ENCODE measurements at places on chromosomes 5 and 9. TPM values are rescaled to one million over a fixed set of nuclear protein-coding genes. Genes with fewer than 3 reads are reported as not detected.
A peak's percentile ranks its signal among the peaks of the same experiment; 100 is the strongest.

The RASGEF1C gene
- 0.83 TPM for total RNA-seq

The IL13 gene
- total RNA-seq, result not detected

The FBXO10 gene
- total RNA-seq, result 13.7 TPM

The OLFML2A gene
- total RNA-seq, result 9.3 TPM

The CAPSL gene
- total RNA-seq, result not detected

- no peak overlapping the region for H3K4me3 ChIP-seq
- no peaks in the 10 kb centered on the region for H3K27me3 ChIP-seq
- DNase-seq, result no peak
- no peaks in the 10 kb centered on the region for H3K36me3 ChIP-seq
- no peak overlapping the region for H3K27ac ChIP-seq
Observed at GRCh38 chr5:172830876-172831662, 3.0 kb upstream of the ERGIC1 start.

- peaks cover 6% of the 10 kb centered on the region for H3K4me1 ChIP-seq
- no peaks in the 10 kb centered on the region for H3K27me3 ChIP-seq
- H3K4me3 ChIP-seq, result no peak overlapping the region
- H3K36me3 ChIP-seq, result no peaks in the 10 kb centered on the region
- DNase-seq, result no peak
Observed at GRCh38 chr9:117734523-117735314, 30.5 kb downstream of the TLR4 start.

DNA sequence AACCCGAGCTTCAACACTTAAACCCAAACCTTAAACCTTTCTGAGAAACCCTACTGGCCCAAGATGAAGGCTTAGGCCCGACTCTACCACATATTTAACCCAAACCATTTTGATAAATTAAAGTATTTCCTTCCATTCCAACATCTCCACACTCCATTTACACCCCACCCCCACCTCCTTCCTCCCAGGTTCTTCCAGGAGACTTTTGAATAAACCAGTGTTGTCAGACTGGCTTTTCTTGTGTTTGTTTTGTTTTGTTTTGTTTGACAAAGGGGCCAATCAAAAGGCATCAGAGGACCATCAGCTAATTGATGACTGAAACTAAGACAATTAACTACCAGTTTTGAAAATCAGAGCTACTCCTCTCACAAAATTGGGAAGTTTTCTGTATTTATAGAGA is 4.6 kb upstream of the ZNF608 start:
- no peaks in the 10 kb centered on the region for H3K4me1 ChIP-seq
- H3K27me3 ChIP-seq, result no peaks in the 10 kb centered on the region
- no peak overlapping the region for H3K4me3 ChIP-seq
- no peak overlapping the region for H3K27ac ChIP-seq
- DNase-seq, result no peak
- no peaks in the 10 kb centered on the region for H3K36me3 ChIP-seq

- H3K4me1 ChIP-seq, result peaks cover 22% of the 10 kb centered on the region
- no peak for DNase-seq
- no peaks in the 10 kb centered on the region for H3K27me3 ChIP-seq
- H3K4me3 ChIP-seq, result no peak overlapping the region
- peak overlapping the region; percentile 78 for H3K27ac ChIP-seq
- peaks cover 4% of the 10 kb centered on the region for H3K36me3 ChIP-seq
Observed at GRCh38 chr9:95055851-95056551, 261.5 kb downstream of the FANCC start.

- H3K4me3 ChIP-seq, result no peak overlapping the region
- H3K27ac ChIP-seq, result no peak overlapping the region
- H3K36me3 ChIP-seq, result no peaks in the 10 kb centered on the region
- no peak for DNase-seq
- no peaks in the 10 kb centered on the region for H3K27me3 ChIP-seq
- H3K4me1 ChIP-seq, result no peaks in the 10 kb centered on the region
Observed at GRCh38 chr9:106487266-106487665, 375.7 kb upstream of the ZNF462 start.

DNA sequence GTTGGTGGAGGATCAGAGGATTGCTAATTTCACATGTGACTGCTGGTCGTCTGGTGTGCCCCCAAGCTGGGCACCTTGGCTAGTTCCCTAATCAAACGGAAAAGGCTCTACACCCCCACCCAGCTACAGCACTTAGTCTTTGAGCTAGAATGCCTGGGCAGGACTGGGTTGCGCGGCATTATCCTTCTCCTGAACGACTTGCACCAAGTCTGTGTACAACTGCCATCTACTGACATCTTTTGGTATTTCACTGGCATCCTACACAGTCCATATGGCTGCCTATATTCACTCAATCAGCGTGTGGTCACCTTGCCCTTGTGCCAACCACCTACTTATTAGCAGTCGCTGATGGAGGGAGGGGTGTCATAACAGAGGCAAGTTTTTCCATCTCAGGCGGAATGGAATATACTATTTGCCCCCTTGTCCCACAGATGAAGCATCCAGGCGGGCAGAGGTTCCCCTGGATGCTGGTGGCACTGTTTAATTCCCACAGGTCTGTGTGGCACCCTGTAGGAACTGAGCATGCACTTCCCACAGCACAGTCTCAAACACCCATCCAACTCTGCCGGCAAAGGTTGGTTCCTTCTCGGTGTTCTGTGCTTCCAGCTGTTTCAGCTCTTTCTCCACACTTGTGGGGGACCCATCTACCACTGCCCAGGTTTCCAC is 150.1 kb downstream of the OSTF1 start:
- no peaks in the 10 kb centered on the region for H3K4me1 ChIP-seq
- H3K4me3 ChIP-seq, result no peak overlapping the region
- H3K27me3 ChIP-seq, result no peaks in the 10 kb centered on the region
- H3K27ac ChIP-seq, result no peak overlapping the region
- H3K36me3 ChIP-seq, result no peaks in the 10 kb centered on the region

- no peaks in the 10 kb centered on the region for H3K36me3 ChIP-seq
- no peaks in the 10 kb centered on the region for H3K27me3 ChIP-seq
- H3K4me3 ChIP-seq, result no peak overlapping the region
Observed at GRCh38 chr9:71858812-71859211, 52.2 kb downstream of the ABHD17B start.

DNA sequence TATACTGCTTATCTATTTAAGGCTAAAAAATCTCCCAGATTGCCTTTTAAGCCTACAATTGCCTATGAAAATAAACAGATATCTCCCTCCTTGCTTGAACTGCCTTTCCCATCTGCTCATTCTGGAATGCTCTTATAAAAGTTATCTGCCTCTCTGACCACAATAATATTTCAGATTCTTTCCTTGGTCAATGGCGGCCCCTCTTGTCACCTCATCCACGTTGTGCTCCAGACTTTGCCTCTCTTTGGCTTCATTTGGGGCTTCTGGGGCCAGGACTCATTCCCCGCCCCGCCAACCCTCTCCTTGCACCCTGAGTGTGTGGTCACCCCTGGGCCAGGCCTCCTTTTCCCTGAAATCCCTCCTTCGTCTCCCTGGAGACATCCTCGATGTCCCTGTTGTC is 110.0 kb upstream of the RPS23 start:
- peak; percentile 33 for DNase-seq
- no peak overlapping the region for H3K4me3 ChIP-seq
- H3K4me1 ChIP-seq, result peaks cover 16% of the 10 kb centered on the region
- peak overlapping the region; percentile 64 for H3K27ac ChIP-seq
- no peaks in the 10 kb centered on the region for H3K36me3 ChIP-seq
- H3K27me3 ChIP-seq, result no peaks in the 10 kb centered on the region

GRCh38 chr5:102627315-102627714 is 127.8 kb upstream of the PAM start:
- peaks cover 10% of the 10 kb centered on the region for H3K4me1 ChIP-seq
- H3K27ac ChIP-seq, result no peak overlapping the region
- H3K27me3 ChIP-seq, result no peaks in the 10 kb centered on the region

GRCh38 chr9:108443741-108444140 is 412.0 kb downstream of the ACTL7B start:
- H3K27ac ChIP-seq, result no peak overlapping the region
- peaks cover 13% of the 10 kb centered on the region for H3K4me1 ChIP-seq
- H3K27me3 ChIP-seq, result peaks cover 5% of the 10 kb centered on the region
- H3K36me3 ChIP-seq, result no peaks in the 10 kb centered on the region

DNA sequence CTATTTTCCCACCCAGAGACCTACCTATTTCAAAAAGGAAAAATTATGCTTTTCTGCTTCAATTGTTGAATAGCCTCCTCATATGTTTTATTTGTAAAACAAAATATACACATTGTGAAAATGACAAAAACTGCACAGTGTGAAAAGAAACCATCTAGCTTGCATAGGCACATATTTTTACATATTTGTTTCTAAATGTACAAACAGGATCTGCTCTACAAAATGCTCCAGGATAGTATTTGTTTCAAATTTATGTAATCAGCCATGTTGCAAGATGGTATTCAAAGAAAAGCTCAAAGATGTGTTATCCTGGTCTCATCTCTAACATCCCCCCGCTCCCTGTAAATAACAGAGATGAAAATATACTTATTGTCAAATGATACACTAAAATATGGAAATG is 366.1 kb upstream of the MPDZ start:
- no peak overlapping the region for H3K27ac ChIP-seq
- H3K27me3 ChIP-seq, result no peaks in the 10 kb centered on the region
- no peaks in the 10 kb centered on the region for H3K36me3 ChIP-seq
- H3K4me3 ChIP-seq, result no peak overlapping the region
- no peaks in the 10 kb centered on the region for H3K4me1 ChIP-seq

- H3K4me1 ChIP-seq, result peaks cover 42% of the 10 kb centered on the region
- no peak overlapping the region for H3K4me3 ChIP-seq
- no peaks in the 10 kb centered on the region for H3K36me3 ChIP-seq
- H3K27ac ChIP-seq, result no peak overlapping the region
Observed at GRCh38 chr5:68420476-68421344, 205.2 kb downstream of the PIK3R1 start.

Measured in adrenal gland (tissue), 19 donors.